ENCODE measurements at places on chromosomes 4 and X.

DNA sequence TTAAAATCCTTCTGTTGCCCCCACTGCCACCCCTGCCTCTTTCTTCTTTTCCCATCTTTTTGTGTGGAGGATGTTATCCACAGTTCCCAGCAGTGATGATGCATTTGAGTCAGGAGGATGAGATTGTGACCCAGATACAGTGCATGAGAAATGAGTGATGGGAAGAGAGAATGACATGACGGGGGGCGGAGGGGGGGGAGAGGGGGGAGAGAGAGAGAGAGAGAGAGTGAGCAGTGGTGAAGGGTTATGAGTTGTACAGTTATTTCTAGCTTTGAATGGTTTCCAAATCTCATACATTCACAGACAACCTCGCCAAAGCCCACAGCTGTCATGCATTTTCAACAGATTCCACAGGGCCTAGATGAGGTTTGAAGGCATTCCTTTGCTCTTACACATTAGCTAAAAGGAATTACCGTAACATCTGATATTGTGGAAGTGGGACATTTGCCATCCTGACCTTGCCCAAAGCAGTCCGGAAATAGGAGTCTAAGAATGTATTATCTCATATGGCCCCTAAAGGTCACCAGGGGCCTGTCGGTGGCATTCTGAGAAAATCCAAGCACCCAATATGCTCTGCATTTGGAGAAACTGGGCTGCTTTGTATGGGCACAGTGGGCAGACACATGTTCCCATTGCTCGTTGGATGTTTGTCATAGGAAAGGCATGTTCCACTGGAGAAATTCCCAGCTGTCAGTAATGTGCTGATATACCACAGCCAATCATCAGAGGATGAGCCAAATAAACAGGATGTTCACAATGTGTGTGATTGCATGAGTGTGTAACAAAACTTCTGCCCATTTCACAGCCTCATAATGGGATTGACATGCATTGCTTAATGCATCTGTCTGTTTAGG, 435.8 kb downstream of the SPRY1 start:
- no peak for DNase-seq

- no peak for DNase-seq
Measured at GRCh38 chr4:61094854-61095598, 105.1 kb upstream of the ADGRL3 start.

DNA sequence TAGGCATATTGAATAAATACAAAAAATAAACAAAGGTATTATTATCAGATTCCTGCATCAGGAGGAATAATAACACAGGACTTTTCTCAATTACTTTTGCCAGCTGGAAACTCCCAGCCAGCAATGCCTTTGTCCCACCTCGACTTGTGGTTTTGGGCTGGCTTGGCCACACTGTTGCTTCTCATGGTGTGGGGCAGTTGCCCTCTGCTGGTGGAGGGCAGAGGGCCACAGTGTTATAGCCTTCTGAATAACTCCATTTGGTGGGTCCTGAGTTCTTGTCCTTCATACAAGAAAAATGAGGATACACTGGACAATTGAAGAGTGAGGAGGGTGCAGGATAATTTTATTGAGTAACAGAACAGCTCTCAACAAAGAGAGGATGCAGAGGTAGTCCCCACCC, 1206.0 kb upstream of the ADGRL3 start:
- DNase-seq, result no peak

- no peak for DNase-seq
Measured at GRCh38 chrX:155954793-155955192, 42.7 kb upstream of the IL9R start.

- DNase-seq, result no peak
Measured at GRCh38 chr4:176953021-176953420, 160.3 kb upstream of the VEGFC start.

GRCh38 chrX:134452596-134452995, 7.4 kb upstream of the HPRT1 start:
- DNase-seq, result no peak

DNA sequence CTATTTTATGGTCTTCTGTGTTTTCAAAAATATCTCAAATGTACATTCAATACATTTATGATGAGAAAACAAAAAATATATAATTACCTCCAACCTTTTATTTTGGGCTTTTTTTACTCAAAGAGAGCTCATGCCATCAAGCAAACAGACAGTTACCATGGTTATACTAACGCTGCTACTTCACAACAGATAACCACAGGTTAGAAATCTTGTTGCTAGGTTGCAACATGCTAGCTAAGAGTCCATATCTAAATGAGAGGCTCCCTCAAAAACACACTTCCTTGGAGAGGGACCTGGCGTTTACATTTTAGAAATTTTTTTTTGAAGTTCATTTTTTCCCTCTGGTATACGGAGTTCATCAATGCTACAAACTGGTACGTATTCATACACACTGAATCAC, 44.3 kb downstream of the TBC1D9 start:
- no peak for DNase-seq

- no peak for DNase-seq
Measured at GRCh38 chr4:77959566-77960338, 97.1 kb downstream of the MRPL1 start.

GRCh38 chr4:123866796-123867195, 470.2 kb downstream of the SPRY1 start:
- no peak for DNase-seq

DNA sequence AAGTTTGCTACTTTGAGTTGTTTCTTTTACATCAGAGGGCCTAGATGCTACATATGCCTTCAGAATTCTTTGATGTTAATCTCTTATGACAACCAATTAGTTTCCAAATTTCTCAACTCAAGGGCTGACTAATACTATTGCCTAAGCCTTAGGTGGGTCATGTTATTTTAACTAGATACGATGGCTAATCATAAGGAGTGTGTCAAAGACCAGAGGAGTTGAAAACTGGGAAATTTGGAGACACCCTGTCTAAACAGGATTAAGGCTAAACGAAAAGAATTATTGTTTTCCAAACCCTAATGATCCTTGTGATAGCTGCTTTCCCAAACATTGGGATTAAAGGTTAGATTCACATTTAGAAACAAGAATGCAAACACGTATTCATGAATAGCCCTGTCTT, 228.5 kb downstream of the PCDH7 start:
- no peak for DNase-seq

- DNase-seq, result no peak
Measured at GRCh38 chrX:113260474-113260873, 419.8 kb upstream of the AMOT start.

DNA sequence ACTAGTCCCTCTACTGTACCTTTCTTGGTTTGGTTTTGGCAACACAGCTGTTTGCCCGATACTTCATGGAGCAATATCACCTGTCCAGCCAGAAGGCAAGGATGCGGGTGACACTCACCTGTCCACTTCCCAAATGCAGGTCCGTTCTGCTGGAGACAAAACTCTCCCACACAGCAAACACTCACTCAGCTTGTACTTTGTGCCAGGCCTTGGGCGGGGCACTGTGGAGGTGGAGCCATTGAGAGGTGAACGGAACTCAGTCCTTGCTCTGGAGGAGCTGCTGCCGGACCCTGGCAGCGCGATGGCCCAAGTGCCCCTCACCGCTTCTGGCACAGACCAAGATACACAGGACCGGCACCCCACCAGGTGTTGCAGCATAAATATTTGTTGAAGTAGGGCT, 15.3 kb upstream of the HMGB3 start:
- no peak for DNase-seq

DNA sequence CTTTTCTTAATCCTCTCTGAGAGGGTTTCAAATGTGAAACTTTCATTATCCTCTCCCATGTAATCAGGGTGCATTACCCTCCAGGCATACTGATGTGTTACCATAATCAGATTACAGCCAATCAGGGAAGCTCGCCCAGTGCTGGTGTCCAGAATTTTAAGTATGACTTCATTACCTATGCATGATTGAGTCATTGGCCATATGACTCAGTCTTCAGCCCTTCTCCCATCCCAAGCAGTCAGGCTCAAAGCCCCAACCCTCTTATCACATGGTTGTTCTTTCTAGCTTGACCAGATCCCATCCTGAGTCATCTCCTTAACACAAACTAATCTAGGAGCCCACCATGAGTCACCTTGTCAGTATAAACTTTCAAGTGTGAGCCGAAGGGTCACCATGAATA, 1668.1 kb upstream of the AGA start:
- DNase-seq, result no peak

DNA sequence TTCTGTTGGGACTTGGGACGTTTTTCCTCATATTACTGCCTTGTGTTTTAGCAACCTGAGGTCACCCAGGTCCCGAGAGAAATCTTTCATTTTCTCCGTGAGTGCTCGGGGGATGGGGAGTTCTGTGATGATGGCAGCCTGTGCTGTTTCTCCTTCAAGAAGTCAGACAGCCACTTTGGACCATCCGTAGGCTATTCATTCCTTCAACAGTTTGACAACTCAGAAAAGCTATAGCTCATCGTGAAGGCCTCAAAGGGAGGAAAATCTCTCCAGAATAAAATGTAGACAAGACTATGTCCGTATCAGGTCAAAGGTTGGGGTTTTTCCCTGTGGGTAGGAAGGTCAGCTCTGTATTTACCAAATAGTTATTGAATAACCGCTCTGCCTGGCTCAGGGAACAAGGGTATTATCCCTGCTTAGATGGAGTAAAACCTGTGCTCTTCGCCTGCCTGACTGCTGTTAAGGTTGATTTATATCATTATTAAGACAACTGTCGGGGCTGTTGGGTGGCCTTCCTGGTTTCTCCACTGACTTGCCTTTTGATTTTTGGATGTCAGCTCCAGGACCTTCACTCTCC, 36.6 kb downstream of the FAM114A1 start:
- DNase-seq, result no peak

DNA sequence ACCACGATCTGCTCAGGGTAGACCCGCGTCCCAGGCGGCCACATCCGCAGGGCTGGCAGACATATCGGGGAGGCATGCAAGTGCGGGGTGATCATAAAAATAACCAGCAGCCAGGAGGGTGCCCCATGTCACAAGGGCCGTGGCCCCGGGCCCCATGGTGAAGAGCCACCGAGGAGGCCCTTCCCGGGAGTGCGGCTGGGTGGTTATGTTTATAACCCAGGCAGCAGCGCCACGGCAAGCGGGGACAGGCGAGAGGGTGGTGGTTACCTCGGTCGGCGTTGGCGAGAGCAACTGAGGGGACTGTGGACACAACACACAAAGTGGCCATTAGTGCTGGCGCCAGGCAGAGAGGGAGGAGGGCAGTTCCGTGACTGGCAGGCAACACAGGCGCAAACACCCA, 92.7 kb upstream of the AFAP1 start:
- no peak for DNase-seq

- DNase-seq, result no peak
Measured at GRCh38 chr4:42906891-42907759, 14.6 kb downstream of the GRXCR1 start.

DNA sequence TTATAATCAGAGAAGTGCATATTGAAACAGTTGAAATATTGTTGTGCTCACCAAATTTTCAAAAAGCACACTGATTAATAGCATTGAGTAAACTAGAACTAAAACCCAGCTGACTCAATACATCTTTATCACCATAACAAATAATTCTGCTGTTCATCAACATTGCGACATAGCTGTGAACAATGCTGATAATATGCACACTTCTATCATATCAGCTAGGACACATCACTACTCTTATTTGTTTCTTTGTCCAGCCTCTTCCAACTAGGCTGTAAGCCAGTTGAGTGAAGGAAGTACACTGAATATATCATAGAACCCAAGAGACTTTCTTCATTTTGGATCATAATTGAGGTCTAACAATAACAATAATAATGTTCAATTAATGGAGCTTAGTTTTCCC, 349.7 kb downstream of the IQCM start:
- no peak for DNase-seq

DNA sequence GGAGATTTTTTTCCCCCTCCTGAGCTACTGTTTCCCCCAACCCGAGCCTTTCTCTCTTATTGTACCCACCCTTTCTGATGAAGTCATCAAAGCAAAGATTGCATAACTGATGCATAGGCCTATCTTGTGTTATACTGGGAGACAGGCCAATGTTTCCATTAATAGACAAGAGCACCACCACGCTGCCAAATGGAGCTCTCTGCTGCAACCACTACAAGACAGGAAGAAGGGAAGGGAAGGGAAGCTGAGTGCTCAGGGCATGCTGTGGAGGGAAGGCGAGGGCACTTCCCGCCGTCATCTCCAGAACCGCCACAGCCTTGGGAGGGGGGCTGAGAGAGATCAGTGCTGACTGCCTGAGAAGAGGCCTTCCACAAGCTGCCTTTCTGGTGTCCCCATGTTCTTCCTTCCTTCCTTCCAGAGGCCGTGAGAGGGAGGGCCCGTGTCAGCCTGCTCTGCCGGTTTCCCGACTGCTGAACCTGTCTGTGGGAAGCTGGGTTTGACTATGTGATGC, 75.0 kb downstream of the MGST2 start:
- DNase-seq, result no peak

- DNase-seq, result peak; percentile 77
Measured at GRCh38 chr4:56757821-56758411, 63.6 kb downstream of the SPINK2 start.

- DNase-seq, result no peak
Measured at GRCh38 chrX:96689991-96690390, 5.3 kb downstream of the DIAPH2 start.

DNA sequence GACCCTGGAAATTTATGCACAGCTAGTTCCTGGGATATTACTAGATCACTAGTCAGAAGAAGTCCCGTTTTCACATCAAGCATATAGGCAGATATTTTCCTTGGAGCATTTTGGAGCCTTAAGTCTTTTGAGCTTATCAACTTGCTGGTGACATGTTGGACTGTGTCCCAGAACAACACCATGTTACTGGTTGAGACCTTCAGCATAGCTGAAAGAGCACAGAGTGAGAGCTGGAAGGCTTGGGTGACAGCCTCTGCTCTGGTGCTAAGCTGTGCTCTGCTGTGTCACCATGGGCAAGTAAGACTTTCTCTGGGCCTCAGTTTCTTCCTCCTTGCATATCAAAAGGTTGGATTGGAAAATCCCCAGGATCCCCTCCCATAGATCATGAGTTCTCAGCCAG, 116.6 kb upstream of the FRMPD4 start:
- no peak for DNase-seq

GRCh38 chr4:128379860-128380259, 92.2 kb upstream of the PGRMC2 start:
- DNase-seq, result no peak

DNA sequence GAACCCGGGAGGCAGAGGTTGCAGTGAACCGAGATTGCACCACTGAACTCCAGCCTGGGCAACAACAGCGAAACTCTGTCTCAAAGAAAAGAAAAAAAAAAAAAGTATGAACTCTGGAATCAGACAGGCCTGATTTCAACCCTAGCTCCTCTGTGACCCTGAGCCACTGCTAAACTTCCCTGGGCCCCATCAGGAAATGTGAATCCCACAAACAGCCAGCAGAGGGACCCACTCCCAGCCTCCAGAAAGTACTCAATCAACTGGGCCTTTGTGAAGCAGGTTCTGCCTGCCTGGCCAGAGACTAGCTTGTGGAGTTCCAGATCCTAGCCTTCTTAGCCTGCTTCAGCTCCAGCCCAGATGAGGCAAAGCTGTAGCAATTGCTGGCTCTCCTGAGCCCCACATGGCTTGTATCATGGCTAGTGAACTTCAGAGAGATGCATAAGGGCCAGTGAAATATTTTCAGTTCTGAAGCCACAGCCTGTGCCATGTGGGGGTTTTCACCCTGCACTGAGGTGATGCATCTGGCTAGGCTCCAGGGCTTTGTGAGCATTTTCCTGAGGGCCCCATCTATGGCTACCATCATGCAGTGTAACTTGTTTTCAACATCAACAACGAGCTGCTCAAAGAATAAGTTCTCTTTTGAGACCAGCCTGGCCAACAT, 7.2 kb upstream of the IDS start:
- DNase-seq, result no peak

Measured in stimulated activated CD4-positive, alpha-beta T cell treated with anti-CD3 and anti-CD28 coated beads, Interleukin-15, amount 100 ng/mL, for 48 hours (primary cell).